HEK293T (cell line): ENCODE measurements at places on chromosomes 16 and 17.

DNA sequence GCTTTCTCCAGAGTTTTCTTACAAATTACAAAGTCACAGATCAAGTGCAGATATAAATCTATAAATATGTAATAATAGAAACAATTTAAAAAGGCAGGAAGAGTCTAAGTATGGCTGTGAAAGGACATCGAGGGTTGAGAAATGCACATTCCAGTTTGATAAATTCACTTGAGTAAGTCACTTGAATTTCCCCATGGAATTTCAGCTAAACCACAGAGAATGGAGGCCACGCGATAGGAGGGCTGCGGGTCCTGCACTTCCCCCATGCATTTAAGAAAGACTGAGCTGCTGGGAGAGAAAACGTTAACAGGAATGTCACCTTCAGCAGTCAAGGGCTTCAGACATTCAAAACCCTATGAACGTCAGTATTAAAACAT is 6.1 kb upstream of the MXRA7 start:
- no peak for DNase-seq

- no peak for DNase-seq
These were observed 36.5 kb upstream of the ADGRG1 start for GRCh38 chr16:57591870-57592485.

DNA sequence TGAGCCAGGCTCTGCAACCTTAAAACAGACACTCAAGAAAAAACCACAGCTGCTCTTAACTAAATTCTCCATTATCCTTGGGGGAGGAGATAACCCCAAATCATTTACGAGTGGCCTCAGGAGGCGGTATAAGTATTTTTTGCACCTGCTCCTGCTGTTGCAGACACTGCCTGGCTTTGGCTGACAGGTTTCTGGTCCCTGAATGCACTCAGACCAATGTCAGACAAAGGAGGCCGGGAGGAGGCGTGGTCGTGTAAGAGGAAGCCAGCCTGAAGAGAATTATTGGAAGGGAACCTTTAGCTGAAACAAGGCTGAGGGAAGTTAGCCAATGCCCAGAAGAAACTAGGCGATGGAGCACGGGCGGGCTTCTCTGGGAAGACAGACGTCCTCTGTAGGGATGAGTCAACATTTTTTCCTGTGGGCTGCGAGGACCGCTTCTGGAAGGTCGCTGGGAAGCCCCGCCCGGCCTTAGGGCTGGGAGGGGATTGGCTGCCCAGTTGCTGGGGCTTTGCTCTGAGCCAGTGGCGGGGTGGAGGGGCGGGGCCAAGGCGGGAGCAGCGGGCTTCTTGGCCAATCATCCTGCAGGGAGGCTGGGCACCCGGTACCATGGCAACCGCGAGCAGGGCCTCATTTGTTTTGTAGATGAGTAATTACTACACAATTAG is 82.3 kb downstream of the CCDC182 start:
- DNase-seq = peak; percentile 94

- no peak for DNase-seq
These were observed 321.1 kb downstream of the C16orf95 start for GRCh38 chr16:86996081-86996480.

- no peak for DNase-seq
These were observed 52.0 kb downstream of the COTL1 start for GRCh38 chr16:84565669-84566495.

GRCh38 chr16:80375973-80376372 is 164.8 kb upstream of the DYNLRB2 start:
- no peak for DNase-seq

DNA sequence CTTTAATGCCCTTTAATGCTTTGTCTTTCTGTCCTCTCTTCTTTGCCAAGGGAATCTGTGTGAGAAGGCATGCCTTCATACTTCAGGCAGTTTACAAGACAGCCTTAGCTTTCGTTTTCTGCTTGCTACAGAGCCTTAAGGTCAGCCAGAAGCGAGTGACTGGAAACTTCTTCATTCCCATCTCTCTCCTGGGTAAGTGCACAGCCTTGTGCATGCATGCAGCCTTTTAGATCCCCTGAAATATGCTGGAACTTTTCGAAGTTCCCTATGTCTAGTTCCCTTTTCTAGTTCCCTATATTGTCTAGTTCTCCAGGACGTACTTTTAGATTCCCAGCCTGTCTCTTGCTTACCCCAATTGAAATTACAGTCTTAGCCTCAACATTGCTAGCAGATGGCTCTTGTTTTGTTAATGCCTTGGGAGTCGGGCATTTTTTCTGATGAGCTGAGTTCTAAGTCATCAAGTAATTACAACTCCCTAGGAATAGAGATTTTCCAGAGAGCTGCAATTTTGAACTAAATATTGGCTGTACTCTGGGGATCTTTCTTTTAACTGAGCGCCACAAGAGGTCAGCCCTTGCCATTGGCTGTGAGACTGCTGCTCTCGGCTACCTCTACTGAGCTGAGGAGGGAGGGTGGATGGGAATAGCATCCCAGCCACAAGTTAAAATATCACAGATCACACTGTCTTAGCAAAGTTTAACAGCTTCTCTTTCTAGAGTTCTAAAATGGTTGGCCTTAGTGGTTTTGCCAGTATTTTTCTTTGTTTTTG is 22.7 kb upstream of the PPM1D start:
- no peak for DNase-seq

DNA sequence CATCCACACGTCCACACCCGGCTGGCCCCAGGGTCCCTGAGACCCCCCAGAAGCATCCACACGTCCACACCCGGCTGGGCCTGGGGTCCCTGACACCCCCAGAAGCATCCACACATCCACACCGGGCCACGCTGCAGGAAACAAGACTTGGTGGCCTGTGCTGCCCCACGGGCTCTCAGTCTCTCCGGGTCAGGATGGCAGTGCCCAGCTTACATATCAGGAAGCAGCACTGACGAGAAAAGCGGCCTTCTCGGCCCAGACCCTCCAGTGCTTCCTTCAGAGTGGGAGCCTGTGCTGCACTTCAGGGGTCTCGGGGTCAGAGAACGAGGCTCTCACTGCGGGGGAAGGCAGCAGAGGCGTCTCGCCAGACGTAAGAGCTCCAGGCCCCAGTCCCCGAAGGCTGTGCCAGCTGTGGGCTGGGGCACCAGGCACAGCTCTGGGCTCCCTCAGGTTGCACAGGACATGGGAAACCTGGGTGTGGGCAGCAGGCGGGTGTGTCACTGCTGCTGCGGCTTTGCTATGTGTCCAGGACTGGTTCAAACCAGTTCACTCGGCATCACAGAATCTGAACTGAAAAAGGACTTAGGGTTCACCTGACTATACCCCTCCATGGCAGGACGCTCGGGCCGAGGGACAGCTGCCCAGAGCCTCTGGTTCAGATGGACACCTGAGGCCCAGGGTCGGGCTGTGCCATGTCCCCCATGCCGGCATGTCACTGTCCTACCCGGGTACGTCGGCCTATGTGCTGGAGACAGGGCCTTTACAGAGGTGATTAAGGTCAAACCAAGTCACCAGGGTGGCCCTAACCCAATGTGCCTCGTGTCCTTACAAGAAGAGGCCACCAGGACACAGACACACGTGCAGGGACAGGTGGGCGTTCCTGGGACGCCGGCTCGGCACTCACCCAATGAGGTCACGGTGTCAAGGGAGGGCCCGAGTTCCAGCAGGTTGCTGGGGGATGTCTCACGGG is 40.2 kb upstream of the CHMP6 start:
- DNase-seq = no peak

GRCh38 chr16:69839798-69840409 is 77.8 kb downstream of the WWP2 start:
- no peak for DNase-seq

GRCh38 chr16:24286741-24287405 is 30.7 kb downstream of the CACNG3 start:
- DNase-seq = no peak

DNA sequence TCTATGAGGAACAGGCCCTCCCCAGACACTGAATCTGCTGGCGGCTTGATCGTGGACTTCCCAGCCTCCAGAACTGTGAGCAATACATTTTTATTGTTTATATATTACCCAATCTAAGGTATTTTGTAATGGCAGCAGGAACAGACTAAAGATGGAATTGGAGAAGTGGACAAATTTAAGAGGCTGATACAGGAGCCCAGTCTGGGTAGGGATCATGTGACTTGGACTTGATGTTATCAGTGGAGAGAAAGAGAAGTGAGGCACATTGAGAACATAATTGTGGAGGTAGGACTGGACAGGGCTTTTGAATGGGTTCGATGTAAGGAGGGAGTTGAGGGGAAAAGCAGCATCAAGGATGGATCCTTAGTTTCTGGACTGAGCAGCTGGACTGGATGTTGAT is 93.8 kb downstream of the USP31 start:
- no peak for DNase-seq

DNA sequence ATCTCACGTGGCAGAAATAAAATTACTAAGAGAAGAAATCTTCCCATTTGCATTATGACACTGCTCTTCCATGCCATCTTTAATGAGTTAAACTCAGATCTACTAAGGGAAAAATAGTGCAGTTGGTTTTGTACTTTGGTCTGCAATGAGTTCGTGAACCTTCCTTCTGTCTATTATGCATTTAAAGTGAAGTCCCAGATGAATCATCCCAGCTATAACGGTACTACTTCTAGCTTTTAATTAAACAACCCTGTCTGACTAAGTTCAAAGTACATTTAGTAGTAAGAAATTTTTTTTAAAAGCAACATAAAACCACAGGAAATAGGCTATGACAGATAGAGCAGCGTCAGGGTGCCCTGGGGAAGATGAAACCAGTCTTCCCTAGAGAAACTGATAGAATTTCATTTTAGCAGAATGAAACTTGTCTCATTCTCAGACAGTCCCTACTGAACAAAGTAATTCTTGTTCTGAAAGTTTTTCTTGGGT is 1.8 kb downstream of the TMIGD1 start:
- no peak for DNase-seq

DNA sequence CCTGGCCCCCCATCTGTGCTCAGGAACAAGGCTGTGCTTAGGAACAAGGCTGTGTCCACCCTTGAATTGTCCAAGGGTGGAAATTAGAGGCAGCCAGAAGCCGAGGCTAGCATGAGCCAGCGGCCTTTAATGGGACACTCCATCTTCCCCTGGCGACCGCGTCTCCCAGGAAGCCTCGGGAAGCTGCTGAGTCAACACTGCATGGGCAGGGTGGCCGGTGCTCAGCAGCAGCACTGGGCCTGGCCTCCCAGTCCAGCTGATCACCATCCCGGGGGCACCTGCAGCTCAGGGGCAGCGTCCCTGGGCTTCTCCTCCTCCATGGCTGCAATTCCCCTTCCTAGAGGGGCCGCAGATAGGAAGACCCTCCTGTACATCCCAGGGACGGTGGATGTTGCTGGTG is 180.8 kb downstream of the ENGASE start:
- no peak for DNase-seq

- no peak for DNase-seq
These were observed 83.3 kb downstream of the WDR59 start for GRCh38 chr16:74901606-74902005.

DNA sequence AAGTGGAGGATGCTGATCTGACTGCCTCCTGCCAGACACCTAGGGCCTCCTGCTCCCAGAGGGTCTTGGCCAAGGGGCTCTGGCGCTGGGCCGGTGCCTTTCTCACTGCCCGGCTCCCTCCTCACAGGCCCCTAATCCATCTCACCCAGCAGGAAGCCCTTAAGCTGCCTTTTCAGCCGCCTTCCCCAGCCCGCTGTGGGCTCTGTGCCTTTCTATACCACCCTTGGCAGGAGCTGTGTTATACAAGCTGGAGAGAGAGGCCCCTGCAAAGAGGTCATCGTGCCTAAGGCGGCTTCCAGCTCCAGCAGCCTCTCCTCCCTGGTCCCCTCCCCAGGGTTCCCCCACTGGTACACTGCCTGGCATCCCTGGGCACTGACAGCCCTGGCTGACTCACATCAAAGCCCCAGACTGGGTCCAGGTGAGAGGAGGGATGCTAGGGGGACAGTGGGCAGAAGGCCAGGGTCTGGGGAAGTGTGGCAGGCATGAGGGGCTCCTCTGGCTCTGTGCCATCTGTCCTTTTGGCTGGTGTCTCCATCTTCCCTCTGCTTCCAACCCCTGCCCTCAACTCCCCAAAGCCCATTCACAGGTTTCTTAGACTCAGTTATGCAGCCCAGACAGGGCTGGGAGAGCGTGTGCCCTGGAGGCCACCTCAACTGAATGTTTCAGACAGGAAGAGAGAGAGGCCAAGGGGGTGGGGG is 15.3 kb upstream of the FZD2 start:
- no peak for DNase-seq

GRCh38 chr17:41882756-41883155 is 17.5 kb upstream of the KLHL11 start:
- DNase-seq = no peak

DNA sequence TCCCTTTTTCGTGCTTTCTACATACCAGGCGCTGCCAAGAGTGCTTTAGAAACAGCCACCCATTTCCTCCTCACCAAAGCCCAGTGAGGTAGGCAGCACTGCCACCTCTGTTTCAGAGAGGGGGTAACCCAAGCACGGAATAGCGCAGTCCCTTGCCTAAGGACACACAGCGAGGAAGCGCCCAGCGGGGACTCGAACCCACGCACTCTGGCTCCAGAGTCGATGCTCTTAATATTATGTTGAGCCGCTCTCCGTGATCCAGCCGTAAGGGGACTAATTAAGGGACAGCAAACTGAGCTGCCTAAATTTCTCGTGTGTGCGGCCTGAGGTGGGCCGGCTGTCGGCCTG is 497 bp downstream of the CES1 start:
- DNase-seq = no peak

- DNase-seq = no peak
These were observed 130.0 kb downstream of the KATNIP start for GRCh38 chr16:27679899-27680298.

- DNase-seq = no peak
These were observed 92.7 kb upstream of the FA2H start for GRCh38 chr16:74867281-74867849.

DNA sequence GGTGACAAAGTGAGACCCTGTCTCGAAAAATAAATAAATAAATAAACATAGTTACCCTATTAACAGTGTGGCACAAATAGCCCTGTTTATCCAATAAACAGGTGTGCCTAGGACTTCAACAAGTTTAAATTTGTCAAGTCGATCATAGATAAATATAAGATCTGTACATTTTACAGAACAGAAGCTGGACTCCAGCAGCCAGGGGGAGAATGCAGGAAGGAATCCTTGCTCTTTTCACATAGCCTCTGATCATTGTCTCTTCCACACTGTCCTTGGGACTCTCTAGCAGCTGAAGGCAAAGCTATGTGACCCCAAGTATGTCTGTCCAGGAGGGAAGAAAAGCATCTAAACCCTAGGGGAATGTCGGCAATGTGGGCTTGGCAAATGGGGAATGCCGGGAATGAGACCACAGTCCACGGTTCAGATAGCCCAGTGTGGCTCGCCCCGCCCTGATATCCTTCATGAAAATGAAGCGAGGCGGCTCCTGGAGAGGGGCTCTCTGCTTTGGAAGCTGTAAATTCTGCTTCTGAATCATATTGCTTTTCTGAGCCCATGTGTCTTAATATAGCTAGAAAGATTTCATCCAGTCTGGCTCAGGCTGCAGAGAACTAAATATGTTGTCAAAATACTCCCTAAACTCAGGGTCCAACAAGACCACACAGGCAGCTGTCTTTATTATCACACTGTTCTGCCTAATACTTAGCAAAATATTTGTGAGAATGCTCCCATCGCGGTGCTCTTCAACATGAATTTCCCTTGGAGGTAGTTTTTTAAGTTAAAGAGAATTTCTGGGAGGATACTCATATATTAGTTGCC is 24.9 kb upstream of the GRB2 start:
- no peak for DNase-seq

GRCh38 chr17:27808628-27809027 is 8.3 kb upstream of the NOS2 start:
- DNase-seq = no peak
